Activated CD8-positive, alpha-beta memory T cell treated with anti-CD3 and anti-CD28 coated beads for 24 hours (primary cell): ENCODE measurements at places on chromosomes 4 and X.

GRCh38 chrX:136761421-136761820 lies 19.3 kb downstream of the ARHGEF6 start:
- DNase-seq: no peak

GRCh38 chr4:71524756-71525155 lies 185.9 kb downstream of the SLC4A4 start:
- DNase-seq: no peak

GRCh38 chr4:100945789-100946188 lies 401.5 kb downstream of the PPP3CA start:
- DNase-seq: no peak

- no peak for DNase-seq
These were observed 4.2 kb downstream of the TLR8 start for GRCh38 chrX:12910423-12911121.

DNA sequence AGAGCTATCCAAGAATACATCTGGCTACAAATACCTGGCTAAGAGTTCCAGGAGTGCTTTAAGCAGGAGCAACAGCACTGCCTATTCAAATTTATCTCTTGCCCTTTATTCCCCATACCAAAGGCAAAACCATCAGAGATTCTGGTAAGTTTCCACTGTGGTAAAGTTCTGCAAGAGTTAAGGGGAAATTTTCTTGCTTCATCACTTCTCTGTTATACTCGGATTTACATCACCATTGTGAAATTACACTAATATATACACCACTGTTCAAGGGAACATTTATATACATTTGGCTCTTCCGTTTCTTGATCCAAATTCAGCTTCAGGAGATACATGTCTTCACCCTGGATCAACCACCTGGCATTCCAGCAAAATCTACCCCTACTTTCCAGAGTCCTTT lies 70.8 kb upstream of the PTPN13 start:
- DNase-seq: no peak

DNA sequence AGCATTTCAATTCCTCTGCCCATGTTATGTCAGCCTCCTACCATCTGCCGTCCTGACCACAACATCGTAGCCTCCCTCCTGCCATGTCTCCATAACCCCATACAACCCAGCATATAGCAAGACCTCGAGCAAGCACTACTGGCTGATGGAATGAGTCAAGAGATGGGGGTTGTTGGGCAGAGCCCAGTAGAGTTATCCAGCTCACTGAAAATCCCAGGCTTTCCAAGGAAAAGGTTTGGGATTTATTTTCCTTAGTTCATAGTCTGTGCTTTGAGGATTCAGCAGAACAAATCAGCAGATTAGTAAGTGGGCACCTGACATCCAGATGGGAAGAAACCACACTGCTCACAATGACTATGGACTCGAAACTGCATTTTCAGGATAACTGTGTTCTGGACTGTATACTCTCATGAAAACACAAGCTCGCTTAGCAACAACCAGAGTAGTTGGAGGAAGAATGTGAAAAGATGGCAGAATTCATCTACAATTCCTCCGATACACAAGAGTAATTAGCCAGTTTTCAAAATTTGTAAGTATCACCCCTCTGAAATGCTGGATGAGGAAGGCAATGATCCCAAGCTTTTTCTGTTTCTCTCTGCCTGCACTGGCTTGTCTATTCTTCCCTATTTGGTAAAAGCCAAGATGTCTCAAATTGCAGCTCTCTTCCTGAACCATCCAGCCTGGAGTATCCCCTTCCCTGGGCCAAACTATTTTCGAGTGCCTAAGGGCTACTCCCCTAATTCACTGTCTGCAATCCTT lies 186.2 kb upstream of the TBL1X start:
- no peak for DNase-seq

DNA sequence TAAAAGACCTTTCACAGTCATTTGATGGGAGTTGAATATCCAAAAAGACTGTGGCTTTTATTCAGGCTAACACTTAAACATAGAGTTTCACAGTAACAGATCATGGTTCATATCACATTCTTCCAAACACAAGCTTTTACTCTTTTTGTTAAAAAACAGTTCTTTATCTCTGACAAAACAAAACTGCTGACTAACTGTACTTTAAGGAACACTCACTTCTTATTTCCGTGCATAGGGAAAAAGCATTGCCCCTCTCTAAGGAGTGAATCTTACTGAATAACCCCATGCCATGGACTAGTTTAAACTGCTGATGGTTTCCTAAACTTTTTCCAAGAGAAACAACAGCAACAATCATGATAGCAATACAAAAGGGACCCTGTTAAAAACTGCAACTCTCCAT lies 297.0 kb upstream of the INTU start:
- no peak for DNase-seq

DNA sequence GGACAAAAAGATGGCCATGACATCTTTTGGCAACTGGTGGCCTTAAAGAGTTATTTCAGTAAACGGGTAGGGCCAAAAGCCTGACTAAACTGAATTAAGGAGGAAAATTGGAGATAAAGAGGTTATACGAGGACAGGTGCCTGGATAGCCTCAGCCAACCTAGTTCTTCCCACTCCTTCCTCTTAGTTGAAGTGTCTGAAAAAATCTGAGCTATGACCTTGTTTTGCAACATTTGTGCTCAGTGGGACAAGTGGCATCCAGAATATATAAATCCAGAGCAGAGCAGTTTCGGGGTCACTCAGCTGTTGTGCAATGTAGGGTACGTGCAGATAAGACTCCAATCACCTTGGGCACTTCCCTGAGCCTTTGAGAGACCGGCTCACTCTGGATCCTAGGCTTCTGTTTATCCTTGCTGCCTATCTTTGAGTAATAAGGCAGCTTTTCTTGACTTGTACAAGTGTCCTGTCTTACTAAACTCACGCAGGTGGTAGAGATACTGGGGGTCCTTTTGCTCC lies 50.2 kb upstream of the MORC4 start:
- no peak for DNase-seq

DNA sequence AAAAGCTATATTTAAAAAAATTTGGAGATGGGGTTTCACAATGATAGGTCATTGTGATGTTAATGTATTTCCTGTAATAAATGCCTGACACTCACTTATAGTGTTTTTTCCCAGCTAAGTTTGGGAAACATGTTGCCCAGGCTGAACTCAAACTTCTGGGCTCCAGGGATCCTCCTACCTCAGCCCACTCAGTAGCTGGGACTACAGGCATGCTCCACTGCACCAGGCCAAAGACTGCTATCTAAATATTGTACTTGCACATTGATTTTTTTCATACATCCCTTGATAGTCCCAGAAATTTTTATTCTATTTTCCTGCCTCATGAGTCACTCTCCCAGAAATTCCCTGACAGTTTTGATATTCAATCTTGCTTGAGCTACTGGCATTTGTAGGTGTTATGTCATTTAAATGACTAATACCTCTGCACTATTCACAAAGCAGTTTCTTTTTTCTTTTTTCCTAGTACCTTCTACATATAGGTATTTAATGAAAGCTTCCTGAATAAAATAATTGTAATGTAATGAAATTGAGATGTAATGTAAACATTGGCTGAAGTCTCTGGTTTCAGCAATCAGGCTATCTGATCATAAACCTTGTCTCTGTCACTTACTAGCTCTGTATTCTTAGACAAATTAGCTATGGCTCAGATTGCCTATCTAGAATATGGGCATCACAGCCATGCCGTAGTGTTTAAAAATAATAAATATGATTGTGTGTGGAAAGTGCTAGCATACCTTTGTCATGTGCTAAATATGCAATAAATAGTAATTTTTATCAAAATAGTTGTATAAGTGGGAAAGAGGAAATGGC lies 1973.0 kb upstream of the AGA start:
- no peak for DNase-seq
